ENCODE measurements at places on chromosomes 7 and 10.

DNA sequence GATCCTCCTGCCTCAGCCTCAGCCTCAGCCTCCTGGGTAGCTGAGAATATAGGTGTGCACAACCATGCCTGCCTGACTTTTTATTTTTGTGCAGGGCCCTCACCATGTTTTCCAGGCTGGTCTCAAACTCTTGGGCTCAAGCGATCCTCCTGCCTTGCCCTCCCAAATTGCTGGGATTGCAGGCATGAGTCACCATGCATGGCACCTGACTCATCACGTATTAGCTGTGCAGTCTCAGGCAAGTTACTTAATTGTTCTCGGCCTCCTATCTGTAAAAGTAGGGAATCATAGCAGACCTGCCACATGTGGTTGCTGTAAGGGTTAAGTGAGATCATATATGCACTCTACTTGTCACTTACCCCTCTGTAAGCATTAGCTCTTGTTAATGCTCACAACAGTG lies 117.2 kb downstream of the ANLN start:
- no peak for DNase-seq

- DNase-seq, result no peak
Observed at GRCh38 chr10:20890491-20891337, 6.4 kb downstream of the NEBL start.

GRCh38 chr10:13414855-13415254 lies 66.8 kb upstream of the SEPHS1 start:
- DNase-seq, result no peak

DNA sequence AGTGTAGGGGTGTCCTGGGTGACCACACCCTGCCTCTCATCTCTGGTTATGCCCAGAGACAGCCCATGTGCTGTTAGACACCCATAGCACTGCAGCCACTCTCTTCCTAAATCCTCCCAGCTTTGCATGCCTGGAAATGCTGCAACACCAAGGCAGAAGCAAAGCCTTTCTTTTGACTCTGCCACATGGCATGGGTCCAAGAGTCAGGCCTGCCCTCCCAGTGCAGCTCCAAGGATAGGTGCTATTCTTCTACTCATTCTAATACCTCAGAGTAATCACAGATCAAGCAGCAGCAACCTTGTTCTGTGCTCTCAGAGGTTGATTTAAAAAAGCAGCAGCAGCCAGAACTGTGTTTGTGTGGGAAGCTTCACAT lies 23.4 kb downstream of the FRMPD2 start:
- DNase-seq, result peak; percentile 11

- DNase-seq, result peak; percentile 24
Observed at GRCh38 chr7:116988363-116988989, 35.2 kb downstream of the ST7 start.
